Hippocampal formation (tissue), 2 donors: ENCODE measurements at places on chromosomes 7 and 10.

GRCh38 chr7:150715738-150716137, 675 bp upstream of the GIMAP1 start:
- no peak for DNase-seq

GRCh38 chr7:135723411-135723810, 4.6 kb downstream of the SLC13A4 start:
- DNase-seq = no peak

- no peak for DNase-seq
Observed at GRCh38 chr10:74786126-74786525, 40.3 kb upstream of the KAT6B start.

- DNase-seq = no peak
Observed at GRCh38 chr7:43658718-43659548, 70.4 kb downstream of the COA1 start.
